ENCODE measurements at places on chromosomes 16 and 17.

DNA sequence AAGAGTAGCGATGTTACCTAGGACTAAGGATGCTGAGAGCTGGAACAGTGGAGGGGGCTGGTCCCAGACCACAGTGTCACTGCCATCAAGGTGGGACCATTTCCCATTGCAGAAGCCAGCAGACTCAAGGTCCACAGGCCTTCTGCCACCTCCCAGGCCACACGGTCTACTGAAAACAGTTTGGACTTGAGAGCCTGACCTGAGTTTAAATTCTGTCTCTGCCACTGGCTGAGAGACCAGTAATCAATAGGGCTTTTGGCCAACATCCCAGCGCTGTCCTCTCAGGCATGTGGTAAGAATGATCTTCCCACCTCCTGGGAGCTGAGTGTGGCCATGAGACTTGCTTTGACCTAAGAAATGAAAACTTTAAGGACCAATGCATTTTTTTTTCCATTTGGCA, 331.4 kb upstream of the CDH5 start:
- no peak for DNase-seq

- no peak for DNase-seq
Observed at GRCh38 chr16:56560447-56560846, 4.4 kb upstream of the MT4 start.

DNA sequence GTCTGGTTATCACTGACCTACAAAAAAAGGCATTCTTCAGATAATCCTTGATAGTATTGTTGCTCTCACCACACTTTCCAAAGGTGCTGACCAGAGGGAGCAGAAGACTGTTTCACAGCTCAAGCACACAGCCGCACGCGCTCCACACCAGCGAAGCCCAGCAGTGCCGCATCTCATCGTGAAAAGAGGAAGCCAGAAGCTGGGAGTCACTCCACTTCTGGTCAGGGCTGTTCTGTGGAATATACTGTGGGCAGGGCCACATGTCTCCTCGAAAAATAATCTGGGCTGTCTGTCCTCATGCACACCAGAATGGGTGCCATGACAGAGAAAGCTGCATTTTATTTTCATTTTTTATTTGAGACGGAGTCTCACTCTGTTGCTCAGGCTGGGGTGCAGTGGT, 7.3 kb upstream of the PRSS36 start:
- DNase-seq, result no peak

DNA sequence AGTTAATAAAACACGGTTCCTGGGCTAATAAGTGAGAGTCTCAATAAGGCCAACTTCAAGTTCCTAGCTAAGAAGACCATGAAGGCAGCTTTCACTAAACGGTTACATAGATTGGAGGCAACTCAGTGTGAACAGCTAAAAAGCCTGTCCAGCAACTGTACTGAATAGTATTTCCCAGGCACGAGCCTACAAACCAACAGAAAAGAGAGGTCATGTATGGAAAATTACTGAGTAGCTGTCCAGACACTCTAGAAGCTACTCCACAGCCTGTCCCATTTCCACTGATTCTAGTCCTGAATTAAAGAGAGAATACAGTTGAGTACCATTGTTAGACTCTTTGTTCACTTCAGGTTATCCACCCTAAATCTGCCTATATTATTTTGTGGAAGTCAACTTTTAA, 36.5 kb upstream of the C17orf78 start:
- DNase-seq, result no peak

DNA sequence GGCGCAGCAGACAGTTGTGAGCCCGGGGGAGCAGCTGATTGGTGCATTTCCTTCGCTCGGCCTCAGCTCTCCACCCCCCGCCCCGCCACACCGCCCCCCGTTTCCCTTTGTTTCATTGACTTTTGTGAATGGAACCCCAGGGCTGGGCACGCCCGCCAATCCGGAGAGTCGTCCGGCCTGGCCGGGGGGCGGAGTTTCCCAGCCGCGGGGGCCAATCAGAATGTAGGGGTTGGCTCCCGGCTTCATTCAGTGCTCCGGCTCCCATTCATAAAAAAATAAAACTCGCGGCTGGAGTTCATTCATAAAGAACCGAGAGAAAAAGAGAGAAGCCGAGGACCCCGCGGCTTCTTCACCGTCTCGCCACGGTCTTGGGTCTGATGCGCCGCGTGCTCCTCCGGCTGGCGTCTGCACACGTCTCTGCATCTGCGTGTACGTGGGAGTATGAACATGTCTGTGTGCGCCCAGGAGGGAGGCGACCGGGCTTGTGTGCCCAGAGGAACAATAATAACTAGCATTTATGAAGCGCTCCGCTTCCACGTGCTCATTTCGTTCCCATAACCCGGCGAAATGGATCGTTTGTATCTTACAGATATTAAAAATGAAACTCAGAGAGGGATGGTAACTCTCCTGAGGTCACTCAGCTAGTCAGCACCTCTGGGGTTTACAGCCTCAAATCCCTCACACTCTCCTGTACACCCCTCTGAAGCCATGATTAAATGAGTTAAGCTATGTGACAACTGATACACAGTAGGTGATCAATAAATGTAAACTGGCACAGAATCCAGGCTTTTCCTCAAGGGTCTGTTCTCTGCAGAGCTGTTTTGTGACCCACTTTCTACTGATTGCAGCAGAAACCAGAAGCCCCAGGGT, at the start of gene ETV4:
TSS of gene ETV4 (minus strand) at position 22 of the 870 bp plus-strand sequence. CDS start 723 bp downstream, outside the sequence.
- peak; percentile 86 for DNase-seq
